ENCODE measurements at places on chromosomes 4 and X.

GRCh38 chr4:98586291-98586961, 72.0 kb downstream of the TSPAN5 start:
- peak; percentile 48 for DNase-seq

DNA sequence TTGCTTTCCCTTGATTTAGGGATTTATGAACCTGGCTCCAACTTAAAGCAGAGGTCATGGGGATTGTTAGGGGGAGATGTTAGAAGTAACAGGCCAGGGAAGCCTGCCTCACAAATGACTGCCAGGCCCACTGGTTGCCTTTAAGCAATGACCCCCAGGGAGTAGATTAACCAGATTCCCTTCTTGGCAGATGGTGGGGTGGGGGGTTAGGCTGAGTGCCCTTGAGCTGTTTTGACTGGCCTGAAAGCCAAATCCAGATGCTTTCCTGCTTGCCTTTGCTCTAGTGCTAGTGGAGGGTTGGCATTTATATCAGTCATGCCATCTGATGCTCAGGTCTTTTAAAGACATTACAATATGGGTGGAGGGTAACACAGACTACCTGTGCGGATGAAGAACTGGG, 128.1 kb downstream of the TMEM164 start:
- DNase-seq: no peak

DNA sequence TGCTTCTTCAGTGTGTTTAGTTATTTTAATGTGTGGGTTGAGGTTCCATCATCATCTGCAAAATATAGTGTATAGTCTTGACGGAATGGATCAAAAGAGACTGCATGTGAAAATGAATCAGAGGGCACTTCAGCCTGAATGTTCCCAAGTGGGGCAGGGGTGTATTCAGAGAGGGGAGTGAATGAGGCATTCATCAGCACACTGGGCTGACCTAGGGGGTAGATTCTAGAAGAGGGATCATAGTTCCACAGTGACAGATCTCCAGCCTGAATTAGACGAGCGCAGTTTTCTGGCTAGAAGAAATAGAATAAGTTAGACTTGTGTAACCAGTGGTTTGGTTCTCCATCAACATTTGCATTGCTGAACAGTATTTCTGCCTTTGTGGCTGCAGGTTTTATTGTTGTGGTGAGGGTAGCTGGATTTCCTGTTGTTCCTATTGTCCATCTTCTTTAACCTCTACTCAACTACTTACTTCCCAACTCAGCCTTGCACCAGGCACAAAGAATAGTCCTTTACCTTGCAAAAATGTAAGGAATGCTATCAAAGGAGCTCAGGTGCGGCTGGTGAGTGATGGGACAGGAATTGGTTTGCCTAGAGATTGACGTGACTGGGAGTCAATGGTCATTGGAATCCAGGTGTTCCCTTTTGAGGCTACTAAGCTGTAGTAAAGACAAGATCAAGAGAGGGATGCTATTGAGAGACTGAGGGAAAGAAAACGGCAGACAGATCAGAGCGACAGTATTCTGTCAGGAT, 50.9 kb downstream of the NAP1L5 start:
- no peak for DNase-seq

DNA sequence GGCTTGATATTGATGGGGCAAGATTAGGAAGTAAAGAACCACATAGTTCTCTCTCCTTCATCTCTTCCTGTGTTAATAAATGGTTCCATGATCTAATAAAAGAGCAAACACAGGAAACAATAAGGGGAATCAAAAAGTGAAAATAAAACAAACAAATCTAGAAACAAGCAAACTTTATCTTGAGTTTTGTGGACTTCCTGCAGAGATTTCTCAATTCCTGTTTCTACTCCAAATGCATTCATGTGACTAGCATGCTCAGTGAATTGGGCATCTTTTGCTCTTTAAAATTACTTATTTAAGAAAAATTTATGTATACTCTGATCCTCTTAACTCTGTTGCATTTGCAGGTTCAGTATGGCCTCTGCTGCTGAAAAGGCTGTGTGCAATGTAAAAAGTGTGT, 682.0 kb downstream of the KCTD8 start:
- DNase-seq: no peak

DNA sequence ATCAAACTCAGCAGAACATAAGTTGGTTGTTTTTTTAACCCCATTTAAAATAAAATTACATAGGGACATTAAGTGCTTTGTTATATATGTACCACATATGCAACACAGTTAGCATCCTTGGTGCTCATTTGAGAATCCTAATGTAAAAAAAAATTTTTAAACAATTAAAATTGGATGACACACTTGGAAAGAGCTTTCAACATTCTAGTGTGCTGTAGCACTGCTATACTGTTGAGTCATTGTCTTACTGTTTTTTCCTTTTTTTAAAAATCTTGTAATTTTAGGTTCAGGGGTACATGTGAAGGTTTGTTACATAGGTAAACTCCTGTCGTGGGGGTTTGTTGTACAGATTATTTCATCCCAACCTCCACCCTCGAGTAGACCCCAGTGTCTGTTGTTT, 12.8 kb downstream of the THAP9 start:
- DNase-seq: no peak

GRCh38 chr4:121989715-121990114, 37.9 kb upstream of the TRPC3 start:
- no peak for DNase-seq

DNA sequence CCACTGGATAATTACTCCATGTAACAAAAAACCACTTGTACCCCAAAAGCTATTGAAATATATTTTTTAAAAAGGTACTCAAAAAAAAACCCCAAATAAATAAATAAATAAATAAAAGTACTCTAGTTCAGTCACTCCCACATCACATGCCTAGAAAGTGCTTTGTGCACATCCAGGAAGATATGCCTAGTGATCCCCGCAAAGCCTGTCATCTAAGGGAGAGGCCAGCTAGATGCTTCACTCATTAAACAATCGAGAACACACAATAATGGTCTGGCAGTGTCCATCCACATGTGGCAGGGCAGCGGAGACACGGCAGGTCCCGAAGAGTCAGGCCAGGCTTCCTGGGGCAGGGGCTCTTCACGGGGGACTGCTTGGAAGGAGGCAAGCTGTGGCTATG, 47.6 kb downstream of the RAB33B start:
- DNase-seq: no peak
